Cortex of kidney (tissue), 1 donor: ENCODE measurements at places on chromosomes 4 and X.

GRCh38 chrX:83658731-83659130, 150.6 kb downstream of the POU3F4 start:
- DNase-seq, result no peak

DNA sequence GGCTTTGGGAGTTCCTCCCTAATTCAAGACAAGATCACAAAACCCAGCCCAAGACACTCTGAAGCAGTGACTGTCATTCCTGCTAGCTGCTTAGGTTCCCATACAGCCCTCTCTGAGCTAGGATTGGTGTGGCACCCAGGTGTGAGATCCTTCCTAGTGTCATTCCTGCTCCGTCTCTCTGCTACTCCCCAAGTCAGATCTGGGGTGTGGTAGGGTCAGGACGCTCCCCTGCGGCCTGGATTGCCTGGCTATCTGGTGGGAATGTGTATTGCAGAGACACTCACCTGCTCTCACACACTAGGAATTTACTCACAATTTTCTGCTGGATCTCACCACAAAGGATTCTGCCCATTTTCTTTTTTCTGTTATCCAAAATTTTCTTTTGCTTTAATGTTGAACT, 560.8 kb upstream of the ATOH1 start:
- no peak for DNase-seq

- no peak for DNase-seq
These were observed 112.0 kb upstream of the TTC29 start for GRCh38 chr4:147057611-147058190.

GRCh38 chrX:133685822-133686221, 270.5 kb upstream of the GPC4 start:
- no peak for DNase-seq

GRCh38 chr4:144353292-144353691, 212.8 kb upstream of the GYPA start:
- DNase-seq, result no peak

GRCh38 chrX:915427-916229, 285.0 kb downstream of the SHOX start:
- DNase-seq, result no peak

- no peak for DNase-seq
These were observed 22.0 kb downstream of the NDNF start for GRCh38 chr4:121050300-121050699.

DNA sequence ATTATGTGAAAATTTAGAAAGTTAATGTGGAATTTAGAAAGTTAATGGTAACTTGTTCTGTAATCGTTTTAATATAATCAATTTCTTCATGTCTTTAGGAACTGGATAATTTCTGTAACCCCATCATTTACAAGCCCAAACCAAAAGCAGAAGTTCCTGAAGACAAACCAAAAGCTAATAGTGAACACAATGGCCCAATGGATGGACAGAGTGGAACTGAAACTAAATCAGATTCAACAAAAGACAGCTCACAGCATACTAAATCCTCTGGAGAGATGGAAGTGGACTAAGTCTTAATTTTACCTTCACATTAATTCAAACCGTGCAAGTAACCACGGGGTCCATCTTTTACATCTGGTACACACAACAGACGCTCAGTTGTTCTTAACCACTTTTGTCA, 48.1 kb upstream of the PLK4 start:
- no peak for DNase-seq

DNA sequence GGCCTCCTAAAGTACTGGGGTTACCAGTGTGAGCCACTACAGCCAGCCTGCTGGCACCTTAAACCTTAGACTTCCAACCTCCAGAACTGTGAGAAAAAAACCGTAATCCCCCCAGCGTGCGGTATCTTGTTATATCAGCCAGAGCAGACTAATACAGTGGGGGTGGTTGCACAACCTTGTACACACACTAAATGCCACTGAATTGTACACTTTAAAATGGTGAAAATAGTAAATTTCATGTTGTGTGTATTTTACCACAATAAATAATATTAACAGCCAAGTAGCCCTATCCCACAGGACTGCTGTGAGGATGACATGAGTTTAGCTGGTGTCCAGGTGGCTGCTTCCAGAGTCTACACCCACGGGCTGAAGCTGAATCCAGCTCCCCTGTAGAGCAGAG, 38.8 kb downstream of the ZBTB49 start:
- DNase-seq, result no peak

GRCh38 chrX:39755143-39756032, 342.4 kb downstream of the BCOR start:
- DNase-seq, result no peak

- DNase-seq, result no peak
These were observed 4.9 kb downstream of the PLAC8 start for GRCh38 chr4:83109480-83110222.

- DNase-seq, result no peak
These were observed 114.0 kb downstream of the BCOR start for GRCh38 chrX:39983715-39984114.

- DNase-seq, result no peak
These were observed 872.6 kb downstream of the FSTL5 start for GRCh38 chr4:161291222-161291621.

- no peak for DNase-seq
These were observed 33.1 kb downstream of the MSL3 start for GRCh38 chrX:11791090-11791489.

GRCh38 chr4:176363072-176363471, 43.3 kb downstream of the SPCS3 start:
- DNase-seq, result no peak

- DNase-seq, result no peak
These were observed 646 bp upstream of the SLC7A11 start for GRCh38 chr4:138242834-138243156.

- no peak for DNase-seq
These were observed 7.3 kb downstream of the TAB3 start for GRCh38 chrX:30881797-30882196.

DNA sequence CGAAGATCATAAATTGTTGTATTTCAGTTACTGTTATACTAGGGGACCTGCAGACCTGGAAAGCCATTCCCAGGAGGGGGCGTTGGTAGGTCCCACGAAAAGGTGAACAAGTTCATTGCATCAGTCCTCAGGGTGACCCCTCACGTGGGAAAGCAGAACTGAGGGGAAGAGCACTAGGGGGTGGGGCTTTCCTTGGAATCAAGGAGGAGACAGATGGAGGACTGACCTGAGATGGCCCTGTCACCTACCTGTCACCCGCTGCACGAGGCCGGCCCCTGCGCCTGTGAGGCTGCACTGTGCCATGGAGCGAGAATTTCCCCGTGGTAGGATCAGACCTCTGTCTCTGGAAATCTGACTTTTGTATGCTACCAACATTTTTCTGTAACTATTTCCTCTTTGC, 41.8 kb upstream of the CLDN24 start:
- DNase-seq, result no peak

- DNase-seq, result no peak
These were observed at the start of gene SEL1L3 for GRCh38 chr4:25862411-25863346. Gene SEL1L3 (minus strand): TSS chr4:25862988. CDS start chr4:25862836, 152 bp downstream.

DNA sequence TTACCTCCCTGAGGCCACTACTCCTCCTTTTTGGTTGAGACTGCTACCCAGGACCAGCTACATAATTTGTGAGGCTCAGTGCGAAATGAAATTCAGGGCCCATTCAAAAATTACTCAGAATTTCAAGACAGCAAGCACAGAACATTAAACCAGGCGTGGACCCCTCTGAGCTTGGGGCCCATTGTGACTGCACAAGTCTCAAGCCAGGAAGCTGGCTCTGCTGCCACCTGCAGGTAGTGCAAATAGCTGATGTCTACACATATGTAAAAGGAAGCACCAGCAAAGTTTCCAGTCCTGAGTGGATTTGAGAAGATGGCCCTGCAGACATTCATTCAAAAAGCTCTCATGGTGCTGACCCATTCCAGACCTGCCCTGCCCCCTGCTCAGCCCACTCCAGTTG, 213.4 kb upstream of the LNX1 start:
- DNase-seq, result no peak

DNA sequence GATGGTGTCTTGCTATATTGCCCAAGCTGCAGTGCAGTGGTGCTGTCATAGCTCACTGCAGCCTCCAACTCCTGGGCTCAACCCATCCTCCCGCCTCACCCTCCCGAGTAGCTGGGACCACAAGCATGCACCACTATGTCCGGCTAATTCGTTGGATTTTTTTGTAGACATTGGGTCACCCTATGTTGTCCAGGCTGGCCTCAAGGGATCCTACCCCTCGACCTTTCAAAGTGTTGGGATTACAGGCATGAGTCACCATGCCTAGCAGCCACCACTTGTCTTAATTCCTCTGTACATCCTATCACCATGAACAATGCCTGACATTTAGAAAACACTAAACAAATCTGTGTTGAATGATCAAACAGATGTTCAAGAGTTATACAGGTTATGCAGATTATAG, 76.7 kb downstream of the NLGN4X start:
- no peak for DNase-seq

GRCh38 chrX:5957506-5957905, 271.2 kb downstream of the NLGN4X start:
- DNase-seq, result no peak

- DNase-seq, result no peak
These were observed 77.5 kb downstream of the TMEM156 start for GRCh38 chr4:38954727-38955126.

- no peak for DNase-seq
These were observed 147.0 kb upstream of the ARHGEF9 start for GRCh38 chrX:63932006-63932405.

DNA sequence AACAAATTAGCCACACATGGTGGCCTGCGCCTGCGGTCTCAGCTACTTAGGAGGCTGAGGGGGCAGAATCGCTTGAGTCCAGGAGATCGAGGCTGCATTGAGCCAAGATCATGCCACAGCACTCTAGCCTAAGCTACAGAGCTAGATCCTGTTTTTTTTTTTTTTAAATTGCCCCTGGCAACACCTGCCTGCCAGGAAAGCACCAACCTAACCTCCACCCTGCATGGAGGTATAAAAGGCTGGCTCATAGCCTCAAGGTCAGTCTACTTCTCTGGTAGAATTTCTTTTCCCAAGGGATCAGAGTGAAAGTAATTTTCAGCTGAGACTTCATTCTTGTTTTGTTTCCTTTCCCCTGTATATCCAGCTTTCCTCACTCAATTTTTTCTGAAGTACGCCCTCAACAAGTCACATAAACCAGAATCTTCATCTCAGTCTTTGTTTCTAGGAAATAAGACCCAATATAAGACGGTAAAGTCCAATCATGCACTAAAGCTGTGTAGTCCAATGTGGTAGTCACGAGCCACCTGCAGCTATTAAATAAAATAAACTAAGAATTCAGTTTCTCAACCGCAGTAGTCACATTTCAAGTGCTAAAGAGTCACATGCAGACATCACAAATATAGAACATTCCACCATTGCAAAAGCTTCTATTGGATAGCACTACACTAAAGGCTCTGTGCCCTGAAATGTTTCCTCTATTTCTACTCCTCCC, 113.3 kb downstream of the HPGD start:
- DNase-seq, result no peak

- no peak for DNase-seq
These were observed 85.5 kb upstream of the ADRA2C start for GRCh38 chr4:3680656-3681055.

GRCh38 chrX:112233164-112233563, 150.6 kb upstream of the TRPC5 start:
- DNase-seq, result no peak

GRCh38 chr4:147848634-147849033, 116.7 kb downstream of the ARHGAP10 start:
- DNase-seq, result no peak

DNA sequence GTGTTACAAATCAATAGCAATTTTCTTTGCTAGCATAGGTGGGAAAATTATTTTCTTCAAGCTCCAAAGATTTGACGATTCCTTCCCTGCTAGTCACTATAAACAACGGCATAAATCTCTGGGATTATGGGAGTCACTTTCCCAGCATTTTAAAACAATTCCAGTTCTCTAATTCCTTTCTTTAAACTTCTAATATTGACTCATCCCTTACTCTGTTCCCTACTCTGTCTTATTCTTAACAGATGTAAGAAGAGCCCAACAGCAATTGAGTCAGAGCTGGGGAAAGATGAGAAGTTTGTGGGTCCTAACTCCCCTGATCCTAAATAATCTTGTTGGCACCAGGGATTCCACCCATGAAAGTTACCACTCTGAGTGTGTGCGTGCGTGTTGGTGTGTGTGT, 47.4 kb upstream of the IL21 start:
- DNase-seq, result no peak

DNA sequence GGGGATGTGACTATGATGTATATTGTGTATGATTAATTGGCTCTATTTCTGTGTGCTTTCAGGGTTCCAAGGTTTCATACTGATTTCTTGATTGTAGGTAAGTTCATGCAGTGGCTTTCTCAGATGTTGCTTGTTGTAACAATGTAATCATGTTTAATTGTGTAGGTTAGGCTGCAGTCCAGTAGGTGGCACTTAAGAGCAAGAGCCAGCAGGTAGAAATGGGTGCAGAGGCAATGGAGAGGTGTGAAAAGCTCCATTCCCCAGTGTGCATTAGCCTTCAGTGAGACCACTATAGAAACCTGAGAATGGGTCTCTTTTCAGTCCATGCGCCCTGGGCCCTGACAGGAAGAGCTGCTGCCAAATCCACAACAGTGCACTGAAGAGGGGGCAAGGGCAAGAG, 28.2 kb downstream of the DCAF12L2 start:
- no peak for DNase-seq

- DNase-seq, result no peak
These were observed 4.5 kb upstream of the SETD7 start for GRCh38 chr4:139560406-139561104.

DNA sequence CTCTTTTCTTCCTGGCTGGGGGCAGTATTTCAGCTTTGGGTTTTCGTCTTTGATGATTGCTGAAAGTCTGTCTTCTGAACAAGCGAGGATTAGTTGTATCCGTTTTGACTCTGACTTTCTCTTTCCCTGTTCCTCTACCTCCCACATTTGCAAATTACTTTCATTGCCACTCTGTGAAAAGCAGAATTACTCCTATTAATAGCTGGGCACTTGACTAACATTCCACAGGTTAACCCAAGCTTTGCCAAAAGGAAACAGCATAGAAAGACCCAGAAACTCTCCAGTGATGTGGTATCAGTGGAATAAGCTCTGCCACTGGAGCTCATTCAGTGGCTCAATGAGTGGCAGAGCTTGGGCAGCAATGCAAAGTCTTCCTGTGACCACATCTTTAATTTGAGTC, 238.9 kb downstream of the PALLD start:
- no peak for DNase-seq

DNA sequence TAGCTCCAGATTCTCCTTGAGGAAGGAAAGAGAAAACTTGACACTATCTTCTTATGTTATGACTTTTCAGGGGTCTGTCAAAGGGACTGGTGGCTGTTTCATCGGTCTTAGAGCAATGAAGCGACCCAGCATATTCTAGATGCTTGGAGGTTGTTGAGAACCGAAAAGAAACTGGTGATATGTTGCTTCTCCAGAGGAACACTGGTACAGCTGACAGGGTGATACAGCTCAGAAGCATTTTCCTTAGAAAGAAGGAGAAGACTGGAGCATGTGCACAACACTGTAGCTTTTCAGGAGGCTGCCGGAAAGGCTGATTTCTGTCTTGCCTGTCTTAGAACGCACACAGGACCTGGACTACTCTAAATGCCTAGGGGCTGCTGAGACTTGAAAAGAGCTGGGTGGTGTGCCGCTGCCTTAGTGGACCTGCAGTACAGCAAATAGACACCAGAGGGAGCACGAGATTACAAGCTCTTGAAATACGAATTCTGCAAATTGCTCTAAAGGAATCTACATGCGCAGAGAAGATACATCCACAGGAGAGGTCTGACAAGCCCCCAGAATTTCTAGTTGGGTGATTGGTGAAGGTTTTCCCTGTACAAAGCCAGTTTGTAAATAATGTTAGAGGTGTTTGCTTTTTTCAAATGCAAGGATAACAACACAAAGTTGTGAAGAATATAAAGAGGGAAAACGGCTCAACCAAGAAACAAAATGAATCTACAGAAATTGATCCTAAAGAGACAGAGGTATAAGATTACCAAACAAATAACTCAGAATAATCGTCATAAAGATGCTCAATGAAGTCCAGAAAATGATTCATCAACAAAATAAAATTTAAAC, 223.1 kb upstream of the DMD start:
- DNase-seq, result no peak
